ENCODE measurements at places on chromosomes 3 and 15.

- no peak for DNase-seq
Measured at GRCh38 chr15:96414875-96415274, 84.4 kb downstream of the NR2F2 start.

DNA sequence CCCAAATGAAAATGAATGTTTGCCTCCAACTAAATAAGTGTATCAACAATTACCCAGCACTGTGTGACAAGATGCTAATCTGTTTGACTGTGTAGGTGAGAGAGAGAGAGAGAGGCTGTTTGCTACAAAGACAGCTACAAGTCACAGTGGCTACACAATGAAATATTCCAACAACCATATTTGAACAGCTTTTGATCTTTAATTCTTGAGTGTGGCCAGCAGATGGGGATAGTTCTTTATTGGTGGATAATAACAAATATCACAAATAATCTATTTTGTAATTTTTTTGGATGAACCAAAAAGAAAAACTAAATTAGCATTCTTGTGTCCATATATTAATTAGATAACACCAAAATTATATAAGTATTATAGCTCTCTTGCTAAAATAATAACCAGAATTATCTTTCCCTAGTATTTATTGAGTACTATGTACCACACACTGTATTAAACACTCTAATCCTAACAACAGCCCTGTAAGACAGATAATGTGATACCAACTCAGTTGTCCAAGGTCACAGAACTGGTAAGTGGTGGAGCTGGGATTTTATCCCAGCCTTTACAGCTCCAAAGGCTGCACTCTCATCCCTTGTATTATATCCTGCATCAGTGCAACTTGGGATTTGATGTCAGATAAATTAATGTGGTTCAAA, 61.9 kb upstream of the C3orf80 start:
- no peak for DNase-seq

DNA sequence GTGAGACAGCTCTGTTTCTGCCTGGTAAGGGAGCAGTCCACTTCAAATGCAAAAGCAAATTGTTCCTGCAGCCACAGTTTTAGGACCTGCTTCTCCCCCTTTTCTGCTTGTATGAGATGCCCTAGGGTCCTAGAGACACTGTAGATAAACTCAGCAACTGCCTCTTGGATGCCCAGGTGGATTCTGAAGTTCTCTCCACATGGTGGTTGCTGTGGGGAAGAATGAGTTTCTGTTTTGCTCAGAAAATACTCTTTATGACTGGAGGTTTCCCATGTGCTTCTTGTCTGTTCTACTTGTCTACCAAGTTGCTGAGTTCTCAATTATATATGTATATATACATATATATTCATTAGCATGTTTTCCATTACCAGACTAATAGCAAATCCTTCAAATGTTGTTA, 5.6 kb upstream of the ZNF80 start:
- no peak for DNase-seq

GRCh38 chr15:41975669-41976068, 3.3 kb upstream of the EHD4 start:
- DNase-seq = no peak
